ENCODE measurements at places on chromosomes 6 and 20.

- DNase-seq = no peak
Measured at GRCh38 chr6:115602466-115602865, 458.2 kb downstream of the FRK start.

GRCh38 chr6:109224994-109225393 is 129.7 kb downstream of the CEP57L1 start:
- no peak for DNase-seq

DNA sequence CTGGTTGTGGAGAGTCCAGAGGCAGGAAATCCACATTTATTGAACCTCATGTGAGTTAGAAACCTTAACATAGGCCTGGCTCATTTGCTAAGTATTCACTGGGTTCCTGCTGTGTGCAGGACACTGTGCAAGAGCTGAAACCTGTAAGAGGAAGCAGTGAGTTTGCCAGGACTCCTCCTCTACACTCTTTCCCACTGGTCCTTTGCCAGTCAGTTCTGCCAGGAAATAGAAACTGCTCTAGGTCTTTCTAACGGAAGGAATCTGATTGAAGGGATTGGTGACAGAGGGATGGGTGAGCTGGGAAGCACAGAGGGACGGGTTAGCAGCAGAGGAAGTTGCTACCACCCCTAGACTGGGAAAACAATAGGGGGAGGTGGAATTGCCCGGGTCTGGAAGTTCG is 234.2 kb upstream of the ECI2 start:
- no peak for DNase-seq

DNA sequence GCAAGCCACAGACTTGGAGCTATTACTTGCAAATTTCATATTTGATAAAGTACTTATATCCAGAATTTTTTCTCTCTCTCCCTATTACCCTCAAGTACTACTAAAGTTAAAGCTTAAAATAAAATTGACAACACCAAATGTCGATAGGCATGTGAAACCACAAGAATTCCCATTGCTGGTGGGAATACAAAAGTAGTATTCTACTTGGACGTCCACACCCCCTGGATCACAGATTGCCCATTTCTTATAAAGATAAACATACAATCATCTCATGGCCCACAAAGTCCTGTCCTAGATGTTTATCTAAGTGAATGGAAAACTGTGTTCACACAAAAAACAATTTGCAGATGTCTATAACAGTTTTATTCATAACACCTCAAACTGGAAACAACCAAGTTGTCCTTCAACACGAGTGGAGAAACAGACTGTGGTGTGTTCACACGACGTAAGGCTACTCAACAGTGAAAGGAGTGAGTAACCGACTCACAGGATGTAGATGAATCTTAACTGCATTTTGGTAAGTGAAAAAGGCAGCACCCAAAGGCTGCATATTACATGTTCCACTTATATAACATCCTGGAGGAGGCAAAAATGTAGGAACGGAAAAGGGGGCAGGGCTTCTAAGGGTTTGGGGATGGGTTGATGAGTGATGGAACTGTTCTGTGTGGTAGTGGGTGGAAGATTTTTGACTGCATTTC is 297.4 kb downstream of the THBS2 start:
- DNase-seq = no peak

GRCh38 chr6:3426091-3426926 is 30.5 kb downstream of the SLC22A23 start:
- DNase-seq = no peak

- DNase-seq = no peak
Measured at GRCh38 chr6:77466451-77467437, 3.5 kb upstream of the HTR1B start.

All from GM04503 (cell line).